Activated CD4-positive, alpha-beta T cell treated with anti-CD3 and anti-CD28 coated beads, Interleukin-2, amount 50 U/mL, for 24 hours (primary cell): ENCODE measurements at places on chromosomes 16 and 17.

- no peak for DNase-seq
Measured at GRCh38 chr16:85943711-85944110, 44.7 kb downstream of the IRF8 start.

DNA sequence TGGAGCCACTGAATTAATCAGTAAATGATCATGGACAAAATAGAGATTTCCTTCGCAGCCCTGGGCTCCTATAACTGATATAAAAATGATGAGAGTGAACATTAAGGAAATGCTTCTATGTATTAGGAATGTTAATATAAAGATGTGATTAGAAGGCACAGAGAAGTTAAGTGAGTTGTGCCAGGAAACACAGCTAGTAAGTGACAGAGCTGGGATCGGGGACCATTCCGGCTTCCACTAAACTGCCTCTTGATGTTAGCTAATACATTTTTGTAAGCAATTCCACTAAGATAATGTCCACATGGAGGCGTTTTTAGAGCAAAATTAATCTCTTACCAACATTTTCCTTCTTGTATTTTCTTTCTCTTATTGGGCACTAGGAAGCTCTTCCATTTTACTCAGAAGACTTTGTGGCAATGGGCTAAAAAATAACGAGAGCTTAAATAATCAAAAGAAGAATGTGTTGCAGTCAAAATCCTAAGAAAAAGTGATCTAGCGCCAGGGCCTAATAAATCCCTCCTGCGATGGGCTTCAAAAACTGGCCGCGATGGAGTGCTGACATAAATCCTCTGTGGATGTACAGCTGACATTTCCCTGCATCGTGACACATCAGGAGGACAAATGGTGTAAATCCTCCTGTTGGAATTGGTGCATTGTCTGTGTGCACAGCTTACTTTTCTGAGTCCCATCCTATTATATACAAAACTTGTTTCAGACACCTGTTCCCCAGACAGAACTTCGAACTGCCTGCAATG, 326.1 kb upstream of the MAF start:
- no peak for DNase-seq

DNA sequence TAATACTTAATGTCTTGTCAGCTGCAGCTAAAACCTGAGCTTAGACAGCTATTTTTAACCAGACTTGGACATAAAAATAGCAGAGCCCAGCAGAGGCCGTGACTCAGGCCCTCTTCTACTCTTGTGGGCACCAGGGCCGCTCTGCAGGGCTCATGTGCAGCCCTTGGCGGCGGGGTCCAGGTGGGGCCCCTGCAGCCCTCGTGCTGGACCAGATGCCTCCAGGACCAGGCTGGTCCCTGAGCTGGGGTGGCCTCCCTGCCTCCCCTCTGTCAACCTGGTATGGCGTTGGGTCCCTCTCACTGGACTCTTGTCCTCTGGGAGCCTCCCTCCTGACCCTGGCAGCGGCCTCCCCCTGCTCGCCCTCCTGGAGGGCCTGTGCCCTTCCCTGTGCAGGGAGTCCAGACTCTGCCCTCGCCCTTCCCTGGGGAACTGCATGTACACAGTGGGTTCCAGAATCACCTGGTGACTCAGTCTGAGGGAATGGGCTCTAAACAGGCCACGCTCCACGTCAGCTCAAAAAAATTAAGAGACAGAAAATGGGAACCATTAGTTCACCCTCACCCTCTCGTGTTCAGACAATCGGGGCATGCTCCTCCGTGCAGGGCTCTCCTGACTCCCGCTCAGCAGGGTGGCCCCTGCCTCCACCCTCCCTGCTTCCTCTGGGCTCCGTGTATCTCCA, 9.7 kb downstream of the CDK5R1 start:
- no peak for DNase-seq

DNA sequence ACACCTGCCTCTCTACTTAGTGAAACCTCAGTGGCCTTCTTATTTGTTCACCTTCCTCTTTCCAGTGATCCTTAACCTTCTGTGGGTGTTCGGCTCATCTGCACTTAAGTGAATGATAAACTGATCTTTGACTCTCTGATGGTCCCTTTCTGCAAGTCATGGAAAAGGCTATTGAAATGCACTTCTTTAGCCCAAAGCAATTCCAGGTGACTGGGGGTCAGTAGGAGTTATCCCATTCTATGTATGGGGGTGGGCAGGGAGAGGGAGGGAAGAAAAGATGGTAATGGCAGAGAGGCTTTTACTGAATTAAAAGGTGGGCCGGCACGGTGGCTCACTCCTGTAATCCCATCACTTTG, 170.8 kb downstream of the RGS9 start:
- DNase-seq = no peak

- DNase-seq = no peak
Measured at GRCh38 chr17:46047398-46047797, 48.3 kb downstream of the STH start.

DNA sequence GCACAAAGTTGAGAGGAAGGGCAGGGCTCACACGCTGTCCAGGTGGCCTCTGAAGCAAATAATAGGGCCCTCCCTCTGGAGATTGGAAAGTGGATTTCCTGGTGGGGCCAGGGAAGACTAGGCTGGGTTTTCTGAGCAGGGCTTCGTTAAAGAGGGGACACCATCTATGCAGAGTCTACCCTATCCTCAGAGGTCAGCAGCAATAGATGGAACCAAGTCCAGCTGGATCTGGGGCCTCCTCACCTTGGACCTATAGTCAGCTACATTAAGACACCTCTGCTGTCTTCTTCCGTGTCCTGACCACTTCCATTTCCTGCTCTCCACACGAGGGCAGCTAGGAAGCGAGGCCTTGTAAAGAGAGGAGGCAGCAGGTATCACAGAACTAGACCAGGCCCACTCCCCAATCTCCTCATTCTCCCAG, 14.7 kb upstream of the ST6GALNAC1 start:
- DNase-seq = no peak

DNA sequence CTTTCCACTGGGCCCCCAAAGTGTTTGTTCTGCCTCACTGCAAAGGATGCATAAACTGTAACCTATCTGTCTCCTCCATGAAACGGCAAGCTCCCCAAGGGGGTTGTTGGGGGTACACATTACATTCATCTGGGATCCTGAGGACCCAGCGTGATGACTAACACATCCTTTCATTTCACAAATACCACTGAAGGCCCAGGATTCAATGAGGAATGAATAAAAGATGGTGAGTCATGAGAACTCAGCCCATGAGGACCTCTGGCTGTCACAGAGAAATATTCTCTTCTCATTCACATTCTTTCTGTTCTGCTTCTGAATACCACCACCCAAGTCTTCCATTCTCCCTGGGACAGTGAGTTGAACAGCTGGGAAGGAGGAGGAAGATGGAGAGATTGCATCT, 149.8 kb downstream of the RBFOX3 start:
- no peak for DNase-seq

GRCh38 chr17:42188749-42189650, 3.7 kb upstream of the HCRT start:
- no peak for DNase-seq

GRCh38 chr16:84791088-84791487, 28.7 kb upstream of the CRISPLD2 start:
- no peak for DNase-seq

GRCh38 chr17:50844117-50844700, 8.8 kb downstream of the WFIKKN2 start:
- no peak for DNase-seq

DNA sequence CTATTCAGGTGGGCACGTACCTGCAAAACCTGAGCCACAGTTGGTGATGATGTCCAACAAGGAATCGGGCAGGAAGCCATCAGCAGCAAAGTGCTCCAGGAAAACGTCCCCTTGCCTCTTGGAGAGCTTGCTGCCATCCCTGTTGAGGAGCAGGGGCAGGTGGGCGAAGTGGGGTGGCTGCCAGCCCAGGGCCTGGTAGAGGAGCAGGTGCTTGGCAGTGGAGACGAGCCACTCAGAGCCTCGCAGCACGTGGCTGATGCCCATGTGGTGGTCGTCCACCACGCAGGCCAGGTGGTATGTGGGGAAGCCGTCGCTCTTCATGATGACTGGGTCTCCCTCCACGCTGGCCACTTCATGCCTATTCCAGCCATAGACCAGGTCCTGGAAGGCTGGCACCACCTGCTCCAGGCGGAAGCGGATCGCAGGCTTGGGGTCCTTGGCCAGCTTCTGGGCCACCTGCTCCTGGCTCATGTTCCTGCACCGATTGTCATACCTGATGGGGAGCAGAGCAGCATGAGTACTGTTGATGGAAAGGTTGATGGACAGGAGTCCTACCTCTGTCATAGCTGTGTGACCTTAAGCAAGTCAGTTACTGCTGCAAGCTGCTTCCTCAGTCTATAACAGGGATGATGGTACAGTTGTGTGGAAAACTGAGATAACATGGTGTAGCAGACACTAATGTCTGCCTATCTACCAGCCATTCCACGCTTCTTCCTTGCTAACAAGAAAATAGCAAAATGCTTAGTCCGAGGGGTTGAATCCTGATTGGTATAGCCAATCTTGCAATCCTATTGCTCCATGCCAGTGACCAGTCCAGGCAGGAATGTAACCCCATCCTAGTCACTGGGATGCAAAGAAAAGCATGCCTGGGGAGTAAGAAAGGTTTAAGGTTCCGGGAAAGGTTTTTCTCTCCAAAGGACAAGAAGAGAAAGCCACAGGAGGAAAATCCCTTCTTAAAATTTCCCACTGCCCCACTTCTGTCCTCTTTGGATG, 22.0 kb downstream of the EARS2 start:
- no peak for DNase-seq

GRCh38 chr17:67053438-67054000, 9.2 kb downstream of the CACNG1 start:
- no peak for DNase-seq

DNA sequence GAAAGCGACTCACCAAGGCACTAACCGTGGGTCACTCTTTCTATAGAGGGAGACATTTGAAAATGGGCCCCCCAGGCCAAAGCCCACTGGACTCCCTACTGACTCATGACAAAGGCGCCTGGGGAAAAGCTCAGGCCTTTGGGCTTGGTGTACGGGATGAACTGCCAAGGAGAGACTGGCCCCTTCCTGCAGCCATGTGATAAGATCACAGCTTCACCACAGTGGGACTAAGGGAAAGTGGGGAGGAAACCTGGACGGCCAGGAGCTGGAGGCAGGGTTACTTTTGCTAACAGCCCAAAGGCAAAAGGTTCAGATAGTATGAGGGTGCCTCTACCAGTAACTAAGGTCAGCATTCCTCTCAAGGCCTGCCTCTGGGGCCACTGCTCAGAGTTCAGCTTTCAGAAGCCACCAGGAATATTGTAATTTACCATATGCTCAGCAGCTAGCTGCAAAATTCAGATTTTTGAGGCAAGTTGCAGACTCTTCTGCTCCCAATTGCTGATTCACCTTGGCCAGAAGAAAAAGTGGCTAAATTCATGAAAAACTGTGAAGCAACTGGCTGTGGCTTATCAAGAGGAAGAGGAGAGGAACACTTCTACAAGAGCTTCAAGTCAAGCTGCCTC, 37.1 kb upstream of the SLC25A19 start:
- DNase-seq = no peak

DNA sequence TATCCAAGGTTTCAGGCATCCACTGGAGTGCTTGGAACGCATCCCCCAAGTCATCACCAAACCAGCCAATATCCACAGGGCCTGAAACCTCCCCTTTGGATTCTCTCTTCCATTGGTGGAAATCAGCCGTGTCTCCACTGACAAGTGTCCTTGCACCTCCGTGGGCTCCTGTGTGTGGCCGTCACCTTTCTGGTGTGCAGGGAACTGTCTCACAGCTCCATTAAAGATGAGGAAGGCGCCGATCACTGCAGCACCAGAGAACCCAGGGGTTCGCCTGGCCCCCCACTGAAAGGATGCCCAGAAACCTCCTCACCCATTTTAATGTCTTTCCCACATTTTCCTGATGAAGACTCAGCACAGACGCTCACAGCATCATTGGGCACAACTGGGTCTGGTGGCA, 17.8 kb upstream of the METRNL start:
- no peak for DNase-seq

GRCh38 chr16:67697422-67698185, 21.5 kb downstream of the GFOD2 start:
- DNase-seq = no peak
